ENCODE measurements at places on chromosomes 7 and 10.

- no peak for DNase-seq
Measured at GRCh38 chr10:113131613-113132261, 181.7 kb downstream of the TCF7L2 start.

DNA sequence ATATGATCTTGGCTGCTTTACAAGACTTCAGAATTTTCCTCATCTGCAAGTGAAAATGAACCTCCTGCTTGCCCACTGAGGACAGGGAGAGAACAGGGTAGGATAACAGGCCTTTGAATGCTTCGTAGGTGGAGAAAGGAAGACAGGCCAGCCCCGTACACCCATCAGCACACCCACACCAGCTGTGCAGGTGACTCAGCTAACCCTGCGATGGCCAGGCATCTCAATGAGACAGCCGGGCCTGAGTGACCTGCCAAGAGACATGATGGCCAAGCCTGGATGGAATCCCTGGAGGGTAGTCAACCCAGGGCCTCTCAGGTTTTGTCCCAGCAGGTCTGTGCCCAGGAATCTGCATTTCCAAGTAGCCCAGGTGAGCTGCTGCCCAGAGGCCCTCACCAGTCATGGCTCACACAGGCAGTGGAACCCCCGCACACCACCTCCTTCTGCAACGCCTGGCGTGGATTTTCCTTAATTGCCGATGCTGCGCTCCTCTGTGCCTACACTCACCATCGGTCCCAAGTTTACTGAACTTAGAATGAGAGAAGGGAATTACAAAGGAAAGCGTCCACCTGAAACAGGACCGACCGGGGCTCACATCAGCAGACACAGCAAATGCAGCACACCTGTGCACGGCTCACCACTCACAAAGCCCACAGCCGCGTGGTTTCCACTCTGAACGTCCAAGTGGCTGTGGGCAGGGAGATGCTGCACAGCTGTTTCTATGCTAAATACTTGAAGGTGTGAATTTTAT, 163.7 kb downstream of the DIP2C start:
- no peak for DNase-seq

DNA sequence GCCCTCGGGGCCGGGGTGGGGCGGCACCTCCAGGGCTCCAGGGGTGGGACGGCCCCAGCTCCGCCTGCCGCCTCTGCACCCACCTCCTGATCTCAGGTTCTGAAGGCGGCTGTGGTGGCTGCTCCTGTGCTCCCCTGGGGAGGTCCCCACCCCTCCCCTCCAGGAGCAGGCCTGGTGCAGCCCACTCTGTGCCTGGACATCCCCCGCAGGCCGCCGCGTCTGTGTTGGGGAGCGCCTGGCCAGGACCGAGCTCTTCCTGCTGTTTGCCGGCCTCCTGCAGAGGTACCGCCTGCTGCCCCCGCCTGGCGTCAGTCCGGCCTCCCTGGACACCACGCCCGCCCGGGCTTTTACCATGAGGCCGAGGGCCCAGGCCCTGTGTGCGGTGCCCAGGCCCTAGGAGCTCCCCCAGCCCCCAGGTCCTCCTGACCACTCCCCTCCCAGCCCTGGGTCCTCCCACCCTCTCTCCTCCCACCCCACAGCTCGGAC, 5.5 kb downstream of the CYP2W1 start:
- no peak for DNase-seq

DNA sequence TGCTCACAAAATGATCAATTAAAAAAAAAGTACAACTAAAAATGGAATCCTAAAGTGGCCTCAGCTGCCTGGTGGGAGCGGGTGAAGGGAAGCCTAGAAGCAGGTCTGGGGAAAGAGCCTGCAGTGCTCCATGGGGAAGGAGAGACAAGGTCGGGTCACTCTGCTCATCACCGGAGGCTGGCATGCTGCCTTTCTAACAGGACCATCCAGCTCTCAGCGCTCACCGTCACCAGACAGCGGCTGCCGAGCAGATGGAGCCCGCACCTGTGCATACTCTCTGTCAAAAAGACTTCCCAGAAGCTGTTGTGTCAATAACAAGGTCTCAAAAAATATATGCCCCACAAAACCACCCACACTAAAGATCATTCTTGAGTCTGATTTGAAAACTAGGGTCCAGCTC, 112.8 kb downstream of the BAMBI start:
- DNase-seq = peak; percentile 62
